Activated T-cell treated with anti-CD3 and anti-CD28 coated beads for 1 hour (primary cell): ENCODE measurements at places on chromosomes 13 and 19.
A peak's percentile ranks its signal among the peaks of the same experiment; 100 is the strongest.

DNA sequence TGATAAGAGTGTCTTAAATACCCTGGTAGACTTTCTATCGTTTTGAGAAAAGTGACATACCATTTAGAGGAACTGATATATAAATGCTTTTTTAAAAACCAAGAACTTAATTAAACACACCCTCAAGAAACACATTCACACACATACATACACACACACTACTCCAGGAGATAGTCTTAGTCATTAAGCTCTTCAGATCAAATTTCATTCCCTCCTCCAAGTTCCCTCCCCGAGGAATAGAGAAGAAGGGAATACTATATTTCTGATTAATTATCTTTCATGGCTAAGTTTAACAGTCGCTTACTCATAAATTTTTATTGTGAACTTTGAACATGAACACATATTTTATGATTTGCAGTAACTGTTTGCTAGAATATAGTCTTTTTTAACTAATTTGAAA, 1109.5 kb downstream of the SLITRK1 start:
- DNase-seq: no peak

- no peak for DNase-seq
These were observed 10.2 kb downstream of the C19orf12 start for GRCh38 chr19:29704562-29705558.

GRCh38 chr19:46179076-46179759, 31.2 kb downstream of the IGFL2 start:
- DNase-seq: no peak

GRCh38 chr13:75652726-75653125, 16.6 kb downstream of the LMO7 start:
- no peak for DNase-seq

DNA sequence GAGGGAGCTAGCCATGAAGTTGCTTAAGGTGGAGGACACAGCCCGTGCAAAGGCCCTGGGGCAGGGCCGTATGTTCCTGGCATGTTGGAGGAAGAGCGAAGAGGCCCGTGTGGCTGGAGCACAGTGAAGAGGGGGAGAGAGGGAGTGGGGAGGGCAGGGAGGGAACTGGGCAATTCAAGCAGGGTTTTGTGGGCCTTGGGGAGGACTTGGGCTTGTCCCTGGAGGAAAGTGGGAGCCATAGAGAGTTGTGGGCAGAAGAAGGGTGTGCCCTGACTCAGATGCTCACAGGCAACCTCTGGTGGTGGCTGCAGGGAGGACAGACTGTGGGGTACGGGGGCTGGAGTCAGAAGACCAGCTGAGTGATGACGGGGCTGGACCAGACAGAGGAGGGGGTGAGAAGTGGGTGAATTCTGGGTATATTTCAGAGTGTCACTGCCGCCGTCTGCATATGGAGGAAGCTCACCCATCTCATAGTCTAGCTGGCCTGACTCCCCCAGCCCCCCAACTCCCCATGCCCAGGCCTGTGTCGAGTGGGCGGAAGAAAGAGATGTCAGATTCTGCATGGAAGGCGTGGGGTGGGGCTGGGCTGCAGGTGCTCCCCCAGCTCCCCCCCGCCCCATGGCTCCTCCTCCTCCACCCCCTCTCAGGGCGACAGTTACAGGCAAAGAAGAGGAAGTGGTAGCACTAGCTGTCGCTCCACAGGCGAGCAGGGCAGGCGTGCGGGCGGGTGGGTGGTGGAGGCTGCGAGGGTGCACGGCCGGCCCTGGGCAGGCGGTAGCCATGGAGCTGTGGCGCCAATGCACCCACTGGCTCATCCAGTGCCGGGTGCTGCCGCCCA, at the start of gene VAV1:
Gene VAV1, plus strand, starts transcription at position 681 of the 838 bp plus-strand sequence. Its CDS starts 100 bp downstream, at position 781.
- peak; percentile 81 for DNase-seq

DNA sequence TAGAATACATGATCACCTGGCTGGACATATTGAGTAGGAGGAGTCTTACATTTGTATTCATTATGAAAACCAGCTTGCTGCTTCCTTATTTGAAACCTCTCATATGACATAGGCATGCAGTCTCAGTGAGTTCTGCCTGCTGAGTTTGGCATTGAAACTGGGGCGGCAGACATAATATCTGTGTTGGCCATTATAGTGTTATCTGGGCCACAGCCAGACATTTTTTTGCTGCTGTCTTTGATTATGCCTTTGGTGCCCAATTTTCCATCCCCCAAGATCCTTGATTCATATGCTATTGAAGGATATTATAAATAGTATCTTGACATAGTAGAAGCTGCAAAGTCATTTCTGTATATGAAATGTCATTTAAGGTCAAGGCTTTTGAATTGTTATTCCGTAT, 15.8 kb downstream of the FREM2 start:
- DNase-seq: no peak

- no peak for DNase-seq
These were observed 107.0 kb downstream of the KL start for GRCh38 chr13:33123066-33123859.

- DNase-seq: peak; percentile 23
These were observed 4.0 kb downstream of the MAG start for GRCh38 chr19:35295792-35296462.

GRCh38 chr19:50258918-50259372, 55.5 kb downstream of the MYH14 start:
- DNase-seq: no peak

DNA sequence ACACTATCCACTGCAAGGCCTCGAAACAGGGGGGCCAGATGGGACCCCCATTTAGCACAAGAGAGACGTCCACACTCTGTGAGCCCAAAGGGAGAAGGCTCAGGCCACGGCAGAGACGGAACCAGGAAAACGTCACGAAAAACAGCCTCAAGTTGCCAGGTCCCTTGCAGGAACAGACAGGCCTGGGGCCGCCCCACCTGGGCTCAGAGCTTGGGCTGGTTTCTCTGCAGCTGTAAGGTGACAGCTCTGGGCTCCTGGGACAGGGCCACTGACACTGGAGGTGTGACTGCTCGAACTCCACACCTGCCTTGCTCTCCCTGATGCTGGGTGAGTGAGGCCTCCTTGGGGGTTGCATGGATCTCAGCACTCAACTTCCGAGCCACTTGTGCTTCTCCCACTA, 3.2 kb downstream of the ZNF787 start:
- DNase-seq: no peak

DNA sequence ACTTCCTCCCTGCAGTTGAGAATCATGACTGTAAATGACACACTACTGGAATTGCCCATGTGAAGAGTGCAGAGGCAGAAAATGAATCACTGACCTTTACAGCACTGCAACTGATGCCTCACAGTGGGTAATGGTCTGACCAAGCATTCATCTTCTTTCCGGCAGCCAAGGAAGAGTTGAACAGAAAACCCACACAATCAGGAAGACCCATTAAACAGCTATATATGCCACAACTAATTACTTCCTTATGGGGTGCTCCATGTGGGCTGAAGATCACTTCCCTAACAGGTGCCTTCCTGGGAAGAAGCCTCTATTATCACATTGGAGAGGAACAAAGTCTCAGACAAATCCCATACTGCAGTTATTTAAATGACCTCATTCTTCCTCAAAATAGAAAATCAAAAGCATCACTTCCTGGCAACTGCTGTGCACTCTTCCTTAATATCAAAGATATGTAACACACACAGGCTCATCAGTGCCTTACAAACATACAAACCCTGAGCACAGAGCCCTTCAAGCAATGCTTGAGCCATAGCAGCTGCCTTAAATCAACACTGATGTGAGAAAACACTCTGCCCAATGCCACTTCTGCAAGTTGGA, 45.8 kb downstream of the RUBCNL start:
- DNase-seq: no peak

GRCh38 chr13:51444922-51445321, 7.9 kb downstream of the INTS6 start:
- no peak for DNase-seq

DNA sequence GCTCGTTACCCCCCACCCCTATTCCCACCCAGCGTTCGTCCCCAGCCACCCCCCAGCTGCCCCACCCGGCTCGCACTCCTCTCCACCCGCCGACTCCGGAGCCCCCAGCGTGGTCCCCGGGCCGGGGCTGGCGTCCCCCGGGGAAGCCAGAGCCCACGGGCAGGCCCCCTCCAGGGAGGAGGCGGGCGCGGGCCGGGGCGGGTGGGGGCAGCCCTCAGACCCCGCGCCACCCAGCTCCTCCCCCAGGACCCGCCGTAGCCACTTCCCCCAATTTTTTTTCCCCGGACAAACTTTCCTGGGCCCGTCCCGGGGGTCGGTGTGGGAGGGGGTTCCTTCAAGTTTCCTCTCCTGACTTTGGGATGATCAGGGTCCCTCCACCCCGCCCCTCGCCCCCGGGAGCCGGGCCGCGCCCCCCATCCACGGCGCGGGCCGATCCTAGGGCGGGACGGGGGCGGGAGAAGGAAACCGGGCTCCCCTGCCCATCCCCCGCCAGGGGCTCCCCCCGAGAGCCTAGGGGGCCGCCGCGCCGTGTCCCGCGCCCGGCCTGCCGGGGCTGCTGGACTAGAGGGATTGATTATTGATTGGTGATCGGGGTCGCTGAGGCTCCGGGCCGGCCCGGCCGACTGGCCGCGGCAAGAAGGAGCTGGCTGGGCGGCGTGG, 927 bp upstream of the TSHZ3 start:
- no peak for DNase-seq

GRCh38 chr13:55761986-55762385, 1378.7 kb upstream of the PRR20A start:
- DNase-seq: no peak

DNA sequence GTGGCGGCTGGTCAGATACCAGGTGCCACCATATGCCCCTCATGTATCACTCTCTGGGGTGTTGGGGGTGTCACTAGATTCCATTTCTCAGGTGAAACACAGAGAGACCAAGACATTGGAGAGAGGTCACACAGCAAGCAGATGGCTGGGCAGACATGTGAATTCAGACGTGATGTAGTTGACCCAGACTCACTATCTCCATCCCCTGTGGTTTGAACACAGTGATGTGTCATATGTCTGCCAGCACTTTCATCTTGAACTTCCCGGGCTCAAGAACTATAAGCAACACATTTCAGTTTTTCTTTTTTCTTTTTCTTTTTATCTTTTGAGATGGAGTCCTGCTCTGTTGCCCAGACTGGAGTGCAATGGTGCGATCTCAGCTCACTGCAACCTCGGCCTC, 16.1 kb upstream of the UPF1 start:
- DNase-seq: no peak
